ENCODE measurements at places on chromosomes 6 and 20. TPM values are rescaled to one million over a fixed set of nuclear protein-coding genes. Genes with fewer than 3 reads are reported as not detected.

DNA sequence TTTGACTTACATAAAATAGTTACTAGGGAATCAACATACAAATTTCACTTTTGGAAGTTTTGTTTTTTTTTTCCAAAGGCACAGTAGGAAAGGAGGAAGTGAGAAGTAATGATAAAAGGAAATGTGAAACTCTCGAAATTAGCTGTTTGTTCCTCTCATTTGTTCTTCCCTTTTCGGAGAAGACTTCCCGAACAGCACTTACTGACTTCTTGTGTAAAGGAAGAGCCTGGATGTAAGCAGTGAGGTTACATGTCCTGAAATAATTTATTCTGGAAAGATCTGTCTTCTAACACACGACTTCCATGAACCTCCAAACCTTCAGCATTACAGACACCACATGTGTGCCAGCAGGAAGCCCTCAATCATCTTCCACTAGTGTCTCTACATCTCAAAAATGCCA lies 59.1 kb downstream of the KIF16B start:
- DNase-seq: no peak

DNA sequence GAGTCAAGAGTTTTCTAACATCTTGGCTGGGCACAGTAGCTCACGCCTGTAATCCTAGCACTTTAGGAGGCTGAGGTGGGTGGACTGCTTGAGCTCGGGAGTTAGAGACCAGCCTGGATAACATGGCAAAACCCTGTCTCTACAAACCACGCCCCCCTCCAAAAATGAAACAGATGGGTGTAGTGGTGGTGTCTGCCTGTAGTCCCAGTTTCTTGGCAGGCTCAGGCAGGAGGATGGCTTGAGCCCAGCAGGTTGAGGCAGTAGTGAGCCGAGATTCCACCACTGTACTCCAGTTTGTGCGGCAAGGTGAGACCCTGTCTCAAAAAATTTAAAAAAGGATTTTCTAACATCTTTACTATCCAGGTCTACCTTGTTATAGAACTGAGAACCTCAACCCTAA lies 22.0 kb downstream of the FAM8A1 start:
- DNase-seq: no peak

GRCh38 chr6:117595099-117595923 lies 7.0 kb downstream of the GOPC start:
- no peak for DNase-seq

- no peak for DNase-seq
Measured at GRCh38 chr6:8029243-8029870, 34.8 kb downstream of the BLOC1S5 start.

DNA sequence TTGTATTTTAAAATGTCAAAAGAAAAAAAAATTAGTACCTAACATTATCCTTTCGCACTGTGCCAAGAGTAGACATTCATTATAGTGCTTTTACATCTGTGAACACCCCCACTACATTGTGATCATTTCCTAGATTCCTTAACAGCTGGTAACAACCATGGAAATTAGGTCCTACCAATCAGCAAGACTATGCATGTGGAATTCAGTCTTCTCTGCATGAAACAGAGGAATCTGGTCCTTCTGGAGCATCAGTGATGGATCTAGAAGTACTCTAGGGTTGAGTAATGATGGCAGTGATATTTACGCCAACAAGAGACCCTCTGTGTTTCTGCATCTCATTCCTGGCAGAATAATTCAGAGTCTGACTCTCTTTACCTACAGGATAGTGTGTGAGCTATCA lies 9.4 kb downstream of the OR12D1 start:
- DNase-seq: no peak

DNA sequence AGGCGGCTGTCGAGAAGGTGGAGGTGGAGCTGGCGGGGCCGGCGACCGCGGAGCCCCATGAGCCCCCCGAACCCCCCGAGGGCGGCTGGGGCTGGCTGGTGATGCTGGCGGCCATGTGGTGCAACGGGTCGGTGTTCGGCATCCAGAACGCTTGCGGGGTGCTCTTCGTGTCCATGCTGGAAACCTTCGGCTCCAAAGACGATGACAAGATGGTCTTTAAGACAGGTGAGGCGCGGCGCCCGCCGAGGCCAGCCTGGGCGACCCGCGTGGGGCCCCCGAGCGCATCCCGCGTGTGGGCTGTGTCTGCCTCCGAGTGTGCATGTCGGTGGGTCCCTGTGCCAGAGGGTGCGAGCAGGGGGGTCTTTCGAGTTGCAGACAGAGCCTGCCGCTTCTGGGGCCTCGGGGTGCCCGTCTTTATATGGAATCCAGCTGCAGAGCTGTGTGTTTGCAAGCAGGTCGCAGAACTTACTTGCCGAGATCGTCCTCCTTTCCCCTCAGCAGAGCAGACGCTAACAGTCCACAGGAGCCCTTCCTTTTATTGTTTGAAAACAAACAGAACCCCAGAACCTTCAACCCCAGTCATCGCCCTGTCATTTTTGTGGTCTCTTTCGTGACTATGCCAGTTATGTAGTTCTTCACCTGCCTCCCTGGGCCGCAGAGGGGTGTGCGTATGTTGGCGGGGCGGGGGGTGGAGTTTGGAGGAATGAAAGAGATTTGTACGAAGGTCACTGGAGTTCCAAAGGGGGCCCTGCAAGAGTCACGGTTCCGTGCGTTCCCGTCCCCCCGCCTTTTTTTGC lies 766 bp downstream of the SLC16A10 start:
- no peak for DNase-seq

GRCh38 chr6:147138835-147139234 lies 65.4 kb upstream of the STXBP5 start:
- DNase-seq: no peak

DNA sequence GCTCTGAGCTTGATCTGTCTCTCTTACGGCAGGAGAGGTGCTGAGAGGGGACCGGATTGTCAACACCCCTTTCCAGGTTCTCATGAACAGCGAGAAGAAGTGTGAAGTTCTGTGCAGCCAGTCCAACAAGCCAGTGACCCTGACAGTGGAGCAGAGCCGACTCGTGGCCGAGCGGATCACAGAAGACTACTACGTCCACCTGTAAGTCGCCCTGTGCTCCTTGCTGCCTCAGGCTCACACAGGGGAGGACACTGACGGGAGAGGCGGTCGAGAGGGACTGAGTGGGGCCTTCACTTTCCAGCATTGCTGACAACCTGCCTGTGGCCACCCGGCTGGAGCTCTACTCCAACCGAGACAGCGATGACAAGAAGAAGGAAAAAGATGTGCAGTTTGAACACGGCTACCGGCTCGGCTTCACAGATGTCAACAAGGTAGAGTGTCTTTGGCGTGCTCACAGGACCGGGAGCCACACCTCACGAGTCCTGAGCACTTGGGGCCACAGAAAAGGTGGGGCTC lies 32.0 kb downstream of the TM9SF4 start:
- DNase-seq: no peak

GRCh38 chr6:33746036-33746600 lies 587 bp downstream of the IP6K3 start:
- no peak for DNase-seq

- no peak for DNase-seq
Measured at GRCh38 chr20:12455148-12455547, 537.5 kb downstream of the BTBD3 start.

- no peak for DNase-seq
Measured at GRCh38 chr6:165626711-165627110, 36.3 kb downstream of the PDE10A start.

GRCh38 chr6:105892577-105893262 lies 193.4 kb upstream of the PRDM1 start:
- no peak for DNase-seq

DNA sequence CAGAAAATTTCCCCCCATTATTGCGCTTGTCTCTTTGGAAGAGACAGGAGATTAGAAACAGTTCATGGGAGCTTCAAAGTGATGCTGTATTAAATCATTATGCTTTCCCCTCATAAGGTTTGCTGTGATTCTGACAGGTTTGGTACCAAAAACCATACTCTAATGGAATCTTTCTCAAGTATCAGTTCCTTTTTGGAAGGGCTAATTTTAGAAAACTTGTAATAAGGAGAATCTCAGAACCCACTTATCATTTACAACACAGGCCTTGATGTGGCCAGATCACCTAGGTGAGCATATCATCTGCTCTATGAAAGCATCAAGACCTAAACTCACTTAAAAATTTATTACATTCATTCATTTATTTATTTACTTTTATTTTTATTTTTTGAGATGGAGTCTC lies 51.2 kb downstream of the TP53INP2 start:
- no peak for DNase-seq

GRCh38 chr6:15465212-15465611 lies 197.6 kb downstream of the DTNBP1 start:
- no peak for DNase-seq

- DNase-seq: no peak
Measured at GRCh38 chr20:48571949-48572847, 255.6 kb downstream of the PREX1 start.

GRCh38 chr6:88220493-88220892 lies 54.3 kb upstream of the CNR1 start:
- DNase-seq: no peak

GRCh38 chr6:81962198-81962597 lies 209.7 kb upstream of the TENT5A start:
- no peak for DNase-seq

DNA sequence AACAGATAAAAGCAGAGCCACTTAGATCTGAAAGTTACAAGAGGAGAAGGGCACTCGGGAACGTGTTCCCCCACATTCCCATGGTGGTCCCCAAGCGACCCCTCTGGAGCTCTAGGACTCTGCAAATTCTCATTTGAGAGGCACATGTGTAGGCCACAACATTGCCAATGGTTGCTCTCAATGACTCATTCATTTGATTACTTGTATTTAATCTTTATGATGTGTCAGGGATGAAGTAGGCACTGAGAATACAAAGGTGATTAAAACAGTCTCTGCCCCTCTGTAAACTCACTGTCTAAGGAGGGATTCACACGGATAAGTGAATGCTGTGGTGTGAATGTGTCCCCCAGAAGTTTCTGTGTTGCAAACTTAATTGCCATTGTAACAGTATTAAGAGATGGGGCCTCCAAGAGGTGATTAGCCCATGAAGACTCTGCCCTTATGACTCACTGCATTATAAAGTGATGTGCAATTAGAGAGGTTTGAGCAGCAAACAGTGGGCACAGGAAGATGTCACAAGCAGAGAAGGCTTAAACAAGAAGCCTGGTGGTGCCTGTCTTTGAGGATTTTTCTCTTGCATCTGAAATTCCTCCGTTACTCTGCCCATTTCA lies 34.0 kb upstream of the TRAM2 start:
- no peak for DNase-seq

- no peak for DNase-seq
Measured at GRCh38 chr6:29603930-29604329, 19.0 kb downstream of the OR2H2 start.

CDH26 gene
- 4.1 TPM for total RNA-seq

PSORS1C2 gene
- not detected for total RNA-seq

B3GAT2 gene
- 0.16 TPM for total RNA-seq

MYH7B gene
- 0.19 TPM for total RNA-seq

PXDC1 gene
- total RNA-seq: 106 TPM

SSTR4 gene
- total RNA-seq: not detected

MPIG6B gene
- not detected for total RNA-seq

PRICKLE4 gene
- total RNA-seq: 8.9 TPM

LRRC73 gene
- total RNA-seq: 0.48 TPM

Data from omental fat pad (tissue), 4 donors.